Ovary (tissue), 10 donors: ENCODE measurements at places on chromosomes 5 and 9. TPM values are rescaled to one million over a fixed set of nuclear protein-coding genes. Genes with fewer than 3 reads are reported as not detected.

DNA sequence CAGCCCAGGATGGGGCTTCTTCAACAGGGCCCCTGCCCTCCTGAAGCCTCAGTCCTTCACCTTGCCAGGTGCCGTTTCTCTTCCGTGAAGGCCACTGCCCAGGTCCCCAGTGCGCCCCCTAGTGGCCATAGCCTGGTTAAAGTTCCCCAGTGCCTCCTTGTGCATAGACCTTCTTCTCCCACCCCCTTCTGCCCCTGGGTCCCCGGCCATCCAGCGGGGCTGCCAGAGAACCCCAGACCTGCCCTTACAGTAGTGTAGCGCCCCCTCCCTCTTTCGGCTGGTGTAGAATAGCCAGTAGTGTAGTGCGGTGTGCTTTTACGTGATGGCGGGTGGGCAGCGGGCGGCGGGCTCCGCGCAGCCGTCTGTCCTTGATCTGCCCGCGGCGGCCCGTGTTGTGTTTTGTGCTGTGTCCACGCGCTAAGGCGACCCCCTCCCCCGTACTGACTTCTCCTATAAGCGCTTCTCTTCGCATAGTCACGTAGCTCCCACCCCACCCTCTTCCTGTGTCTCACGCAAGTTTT is 23.6 kb downstream of the PCDHGC5 start:
- H3K27ac ChIP-seq, result peak overlapping the region; percentile 74
- peak; percentile 90 for DNase-seq
- no peaks in the 10 kb centered on the region for H3K27me3 ChIP-seq
- peaks cover 17% of the 10 kb centered on the region for H3K4me1 ChIP-seq
- H3K36me3 ChIP-seq, result no peaks in the 10 kb centered on the region
- H3K4me3 ChIP-seq, result peak overlapping the region; percentile 64

The PCDHGB3 gene
- total RNA-seq, result 4.5 TPM

GRCh38 chr9:133571391-133571890 is 36.9 kb downstream of the ADAMTSL2 start:
- no peak for DNase-seq
- no peaks in the 10 kb centered on the region for H3K4me1 ChIP-seq
- no peak overlapping the region for H3K4me3 ChIP-seq
- H3K27me3 ChIP-seq, result no peaks in the 10 kb centered on the region
- no peaks in the 10 kb centered on the region for H3K36me3 ChIP-seq

The SNAPC4 gene
- total RNA-seq, result 9.5 TPM

The FUT7 gene
- total RNA-seq, result not detected
